ENCODE measurements at places on chromosomes 3 and 15.

GRCh38 chr3:32522682-32523081 is 20.0 kb upstream of the CMTM6 start:
- DNase-seq = no peak

DNA sequence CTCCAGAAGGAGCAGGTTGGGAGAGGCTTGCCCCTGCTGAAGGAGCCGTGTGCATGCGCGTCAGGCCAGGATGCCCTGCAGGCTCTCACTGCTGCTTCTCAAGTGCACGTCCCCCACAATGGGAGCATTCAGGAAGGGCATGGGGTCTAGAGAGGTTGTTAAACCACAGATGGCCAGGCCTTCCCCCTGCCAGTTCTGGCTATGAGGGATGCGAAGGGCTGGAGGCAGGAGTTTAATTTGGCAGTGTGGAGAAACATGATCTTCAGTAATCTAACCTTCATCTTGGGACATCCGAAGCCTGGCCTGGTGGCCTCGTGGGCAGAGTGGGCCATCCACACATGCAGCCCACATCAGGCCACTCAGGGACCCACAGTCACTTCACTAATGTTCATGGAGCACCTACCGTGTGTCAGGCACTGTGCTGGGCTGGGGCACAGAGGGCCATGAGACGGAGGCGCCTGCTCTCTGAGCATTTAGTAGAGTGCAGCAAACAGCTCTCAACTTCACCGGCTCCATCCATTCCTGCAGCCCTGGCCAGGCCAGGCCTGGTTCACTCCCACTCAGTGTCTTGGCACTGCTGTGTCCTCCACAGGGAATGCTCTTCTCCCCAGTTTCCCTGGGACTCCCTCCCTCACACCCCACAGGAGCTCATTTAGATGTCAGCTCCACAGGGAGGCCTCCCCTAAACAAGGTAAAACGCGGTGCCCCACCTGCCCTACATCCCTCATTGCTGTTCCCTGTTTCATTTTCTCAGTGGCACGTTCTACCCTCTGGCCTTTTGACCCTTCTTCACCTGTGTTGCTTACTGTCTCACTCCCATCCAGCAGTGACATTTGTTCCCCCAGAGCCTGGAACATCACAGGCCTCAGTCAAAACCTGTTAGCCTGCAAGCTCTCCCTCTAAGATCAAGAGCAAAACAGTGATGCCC is 4.0 kb downstream of the CFAP100 start:
- DNase-seq = no peak

GRCh38 chr3:161413127-161413854 is 42.0 kb upstream of the SPTSSB start:
- DNase-seq = no peak

GRCh38 chr15:45630917-45631691 is 3.7 kb upstream of the SQOR start:
- no peak for DNase-seq

DNA sequence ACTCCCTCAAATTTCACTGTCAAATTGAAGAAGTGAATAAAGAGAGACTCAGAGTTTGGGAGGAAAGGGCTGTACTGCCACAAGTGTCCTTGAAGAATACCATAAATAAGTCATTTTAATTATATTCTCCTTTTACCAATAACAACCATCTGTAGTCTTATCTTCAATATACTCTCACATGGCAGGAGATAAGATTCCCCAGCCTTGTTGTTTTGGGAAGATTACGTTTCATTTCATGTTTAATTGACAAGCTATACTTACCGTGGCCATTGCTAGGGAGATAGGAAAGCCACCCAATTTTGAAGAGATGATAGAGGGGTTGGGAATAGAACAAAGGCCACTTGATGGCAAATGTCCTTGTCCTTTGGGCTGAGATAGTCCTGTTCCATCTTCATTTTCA is 2.3 kb downstream of the MINDY4B start:
- DNase-seq = no peak

GRCh38 chr15:58413253-58413652 is 18.5 kb upstream of the LIPC start:
- DNase-seq = no peak

- DNase-seq = no peak
Measured at GRCh38 chr3:154085799-154086198, 35.4 kb upstream of the ARHGEF26 start.

GRCh38 chr15:87712211-87712610 is 544.3 kb downstream of the NTRK3 start:
- no peak for DNase-seq

GRCh38 chr3:56207922-56208321 is 260.3 kb downstream of the ERC2 start:
- DNase-seq = no peak

GRCh38 chr15:71390096-71390495 is 274.8 kb downstream of the THSD4 start:
- DNase-seq = no peak

- no peak for DNase-seq
Measured at GRCh38 chr3:64983583-64984359, 296.0 kb upstream of the ADAMTS9 start.

- DNase-seq = no peak
Measured at GRCh38 chr3:50862221-50862620, 187.5 kb downstream of the DOCK3 start.

GRCh38 chr3:89155811-89156210 is 48.4 kb downstream of the EPHA3 start:
- no peak for DNase-seq

- DNase-seq = no peak
Measured at GRCh38 chr3:63963496-63963895, 51.3 kb upstream of the SCAANT1 start.

- no peak for DNase-seq
Measured at GRCh38 chr15:101530224-101530958, 40.9 kb upstream of the PCSK6 start.

GRCh38 chr3:117719316-117719926 is 1009.8 kb downstream of the TUSC7 start:
- DNase-seq = peak; percentile 1

- DNase-seq = no peak
Measured at GRCh38 chr3:14424711-14425580, 22.5 kb downstream of the SLC6A6 start.

- peak; percentile 0 for DNase-seq
Measured at GRCh38 chr3:159922861-159923312, 65.7 kb upstream of the IL12A start.

- no peak for DNase-seq
Measured at GRCh38 chr3:53921296-53921695, 29.6 kb upstream of the SELENOK start.

DNA sequence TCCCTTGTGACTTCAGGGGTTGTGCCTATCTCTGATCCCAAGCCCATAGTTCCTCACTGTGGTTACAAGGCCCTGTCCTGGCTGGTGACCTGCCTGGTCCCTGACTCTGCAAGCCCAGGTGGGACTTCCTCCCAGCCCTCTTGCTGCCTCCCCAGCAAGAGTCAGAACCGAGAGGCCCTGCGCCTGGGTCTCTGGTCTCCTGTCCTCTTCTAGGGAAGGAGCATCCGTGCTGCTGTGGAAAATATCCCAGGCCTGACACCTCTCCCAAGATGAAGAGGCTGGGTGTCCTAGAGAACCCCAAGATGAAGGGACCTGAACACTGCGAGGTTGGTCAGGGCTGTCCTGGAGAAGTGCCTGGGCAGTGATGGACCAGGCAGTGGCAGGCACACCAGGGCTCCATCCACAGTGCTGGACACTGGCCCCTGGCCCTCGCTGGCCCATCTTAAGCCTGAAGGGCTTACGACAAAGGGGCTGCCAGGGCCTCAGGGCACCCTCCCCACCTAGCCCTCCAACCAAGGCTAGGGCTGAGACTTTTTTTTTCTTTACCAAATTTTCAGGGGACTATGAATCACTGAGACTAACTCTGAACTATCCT is 32.7 kb downstream of the PTH1R start:
- DNase-seq = no peak

DNA sequence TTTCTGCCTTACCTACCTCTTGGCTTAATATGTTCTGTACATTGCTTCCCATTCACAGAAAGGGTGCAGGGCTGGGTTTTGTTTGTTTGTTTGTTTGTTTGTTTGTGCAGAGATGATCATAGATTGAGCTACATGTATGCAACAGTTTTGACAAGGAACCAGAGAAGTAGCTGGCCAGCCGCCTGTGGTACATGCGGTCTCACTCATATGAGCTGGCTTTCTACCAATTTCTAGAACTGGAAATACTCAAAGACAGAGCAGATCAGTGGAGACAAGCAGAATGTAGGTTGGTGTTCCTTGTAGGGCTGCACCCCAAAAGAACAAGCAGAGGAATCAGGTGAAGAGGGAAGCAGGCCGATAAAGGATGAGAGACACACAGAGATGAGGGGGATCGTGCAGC is 502.7 kb downstream of the SOX2 start:
- DNase-seq = no peak

- peak; percentile 58 for DNase-seq
Measured at GRCh38 chr3:112333002-112333380, at the start of gene CD200. CD200 (plus strand) TSS chr3:112333156; CDS start chr3:112333213, 57 bp downstream.

DNA sequence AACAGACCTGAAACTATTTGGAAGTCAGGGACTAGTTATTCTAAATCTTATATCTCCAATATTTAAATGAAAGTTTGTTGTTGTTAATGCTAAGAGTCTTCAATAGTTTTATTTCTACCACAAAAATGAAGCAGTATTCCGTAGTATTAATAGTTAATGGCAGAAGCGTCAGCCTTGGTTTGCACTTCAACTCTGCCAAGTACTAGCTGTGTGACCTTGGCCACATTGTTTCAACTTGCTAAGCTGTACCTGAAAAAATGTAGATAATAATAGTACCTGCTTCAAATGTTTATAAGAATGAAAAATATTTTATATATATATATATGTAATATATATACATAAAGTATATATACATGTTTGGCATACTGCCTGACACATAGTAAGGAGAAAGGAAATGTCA is 354.6 kb upstream of the SATB1 start:
- no peak for DNase-seq

- no peak for DNase-seq
Measured at GRCh38 chr3:193714523-193715137, 121.6 kb downstream of the OPA1 start.

GRCh38 chr3:144770915-144771351 is 799.3 kb downstream of the DIPK2A start:
- no peak for DNase-seq

DNA sequence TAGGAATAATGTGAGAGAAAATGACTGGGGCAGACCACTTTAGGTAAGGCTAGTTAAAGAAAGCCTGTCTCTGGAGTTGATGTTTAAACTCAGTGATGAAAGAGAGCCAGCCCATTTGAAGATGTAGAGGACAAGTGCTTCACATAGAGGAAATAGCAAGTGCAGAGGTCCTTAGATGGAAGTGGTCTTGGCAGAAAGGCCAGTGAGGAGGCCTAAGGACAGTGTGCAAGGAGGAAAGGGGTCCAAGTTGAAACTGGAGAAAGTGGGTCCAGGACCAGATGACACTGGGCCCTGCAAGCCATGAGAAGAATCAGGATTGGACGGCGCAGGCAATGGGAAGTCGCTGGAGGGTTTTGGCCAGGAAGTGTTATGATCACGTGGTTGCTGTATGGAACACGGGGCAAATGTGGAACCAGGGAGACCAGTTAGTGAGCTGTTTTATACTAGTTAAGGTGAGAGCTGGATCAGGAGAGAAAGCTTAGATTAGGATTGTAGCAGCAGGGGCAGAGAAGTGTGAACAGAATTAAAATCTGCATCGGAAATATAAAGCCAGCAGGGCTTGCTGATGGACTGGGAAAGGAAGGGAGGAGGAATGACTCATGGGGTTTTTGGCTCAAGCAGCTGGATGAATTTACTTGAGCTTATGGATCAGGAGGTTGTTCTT is 48.0 kb upstream of the SCAANT1 start:
- no peak for DNase-seq

DNA sequence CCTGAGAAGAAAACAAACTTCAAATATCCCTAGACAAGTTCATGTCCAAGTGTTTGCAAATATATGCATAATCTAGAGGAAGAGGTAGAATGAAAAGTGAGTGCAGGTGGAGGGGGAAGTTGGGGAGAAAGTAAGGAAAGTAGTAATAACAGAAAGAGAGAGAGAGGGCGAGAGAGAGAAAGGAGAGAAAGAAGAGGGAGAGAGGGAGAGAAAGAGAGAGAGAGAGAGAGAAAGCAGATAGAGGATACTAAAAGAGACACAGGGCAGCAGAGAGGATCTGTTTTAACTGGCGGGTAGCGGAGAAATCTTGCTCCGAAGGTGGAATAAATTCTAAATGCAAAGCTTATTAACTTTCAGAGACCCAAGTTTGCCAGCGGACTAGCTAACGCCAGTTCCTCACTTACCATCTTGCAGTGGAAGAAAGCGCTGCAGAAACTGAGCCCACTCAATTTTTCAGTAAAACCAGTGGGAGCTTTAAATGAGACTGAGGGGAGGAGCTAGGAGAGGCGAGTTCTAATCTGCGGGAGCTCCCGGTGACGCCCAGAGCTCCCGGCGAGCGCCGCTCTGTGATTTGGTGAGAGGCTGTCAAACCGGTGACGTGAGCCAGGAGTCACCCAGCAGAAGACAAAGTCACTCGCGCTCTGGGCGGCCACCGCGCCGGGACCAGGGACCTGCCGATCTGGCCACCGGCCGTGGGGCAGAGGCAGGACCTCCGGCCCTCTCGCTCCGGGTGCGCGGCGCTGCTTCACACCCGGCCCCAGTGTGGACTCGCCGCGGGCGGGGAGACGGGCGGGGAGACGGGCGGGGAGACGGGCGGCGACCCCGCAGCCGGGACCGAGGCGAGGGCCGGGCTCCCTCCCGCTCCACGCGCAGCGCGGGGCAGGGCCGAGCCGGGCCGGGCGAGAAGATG is at the start of gene GMNC:
GMNC (minus strand) TSS at position 486 of the 910 bp plus-strand sequence; CDS start at position 407, 79 bp downstream.
- DNase-seq = peak; percentile 86

- no peak for DNase-seq
Measured at GRCh38 chr15:101709466-101709865, 14.8 kb downstream of the TARS3 start.

DNA sequence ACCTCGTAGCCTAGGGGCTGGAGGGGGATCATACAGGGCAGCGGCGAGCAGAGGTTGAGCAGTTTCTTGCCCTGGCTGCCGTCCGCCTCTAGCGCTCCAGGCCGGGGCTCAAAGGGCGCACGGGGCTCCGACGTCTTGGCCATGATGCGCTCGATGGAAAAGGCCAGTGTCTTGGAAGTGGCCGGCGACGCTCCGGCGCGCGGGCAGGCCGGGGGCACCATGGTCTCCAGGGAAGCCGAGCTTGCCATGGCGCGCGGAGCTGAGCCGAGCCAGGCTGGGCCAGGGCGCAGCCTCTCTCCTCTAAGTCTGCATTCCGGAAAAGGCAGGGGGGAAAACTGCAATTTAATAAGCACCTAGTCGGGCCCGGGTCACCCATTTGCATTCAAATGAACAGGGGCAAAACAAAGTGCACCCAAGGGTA is 719 bp downstream of the FEZF2 start:
- DNase-seq = no peak

- DNase-seq = no peak
Measured at GRCh38 chr3:151687076-151687475, 46.7 kb upstream of the AADACL2 start.

DNA sequence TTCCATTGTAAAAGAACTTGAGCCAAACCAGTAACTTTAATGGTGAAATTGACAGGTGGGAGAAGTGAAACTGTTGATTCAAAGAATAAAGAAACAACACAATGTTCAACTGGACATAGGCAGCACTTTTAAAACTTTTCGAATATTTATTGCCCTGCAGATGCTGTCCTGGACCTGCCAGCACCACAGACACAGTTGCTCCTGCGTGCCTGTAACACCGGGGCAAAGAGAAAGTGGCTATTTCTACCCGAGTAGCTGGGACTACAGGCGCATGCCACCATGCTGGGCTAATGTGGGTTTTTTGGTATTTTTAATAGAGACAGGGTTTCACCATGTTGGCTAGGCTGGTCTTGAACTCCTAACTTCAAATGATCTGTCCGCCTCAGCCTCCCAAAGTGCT is 7.4 kb downstream of the IL5RA start:
- DNase-seq = no peak

Data from NCI-H345 (cell line).